ENCODE measurements at places on chromosomes 2 and 18. TPM values are rescaled to one million over a fixed set of nuclear protein-coding genes. Genes with fewer than 3 reads are reported as not detected.

The NDUFAF7 gene
- total RNA-seq, result 26.0 TPM

The PTPRN gene
- total RNA-seq, result not detected

The PJVK gene
- 9.2 TPM for total RNA-seq

The BOLL gene
- not detected for total RNA-seq

The C2orf72 gene
- not detected for total RNA-seq

The OSBPL1A gene
- 0.65 TPM for total RNA-seq

- no peak for DNase-seq
Observed at GRCh38 chr18:70428439-70428838, 139.6 kb downstream of the SOCS6 start.

DNA sequence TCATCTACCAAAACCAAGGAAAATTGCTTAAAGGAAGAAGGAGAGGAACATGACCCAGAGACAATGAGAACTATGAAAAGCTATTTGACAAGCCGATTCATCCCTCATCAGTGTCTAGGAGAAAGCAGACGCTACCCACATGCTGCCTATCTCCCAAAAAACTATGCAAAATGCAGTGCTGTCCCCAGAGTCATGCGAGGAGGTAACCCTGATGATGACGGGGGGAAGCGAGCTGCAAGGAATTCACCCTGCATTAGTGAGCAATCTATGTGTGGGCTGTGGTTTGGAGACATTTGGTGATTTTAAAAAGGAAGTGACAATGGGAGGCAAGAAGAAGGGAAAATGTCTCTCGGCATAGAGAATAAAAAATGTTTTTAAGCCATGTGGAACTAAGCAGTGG, 472.7 kb downstream of the CMPK2 start:
- no peak for DNase-seq

DNA sequence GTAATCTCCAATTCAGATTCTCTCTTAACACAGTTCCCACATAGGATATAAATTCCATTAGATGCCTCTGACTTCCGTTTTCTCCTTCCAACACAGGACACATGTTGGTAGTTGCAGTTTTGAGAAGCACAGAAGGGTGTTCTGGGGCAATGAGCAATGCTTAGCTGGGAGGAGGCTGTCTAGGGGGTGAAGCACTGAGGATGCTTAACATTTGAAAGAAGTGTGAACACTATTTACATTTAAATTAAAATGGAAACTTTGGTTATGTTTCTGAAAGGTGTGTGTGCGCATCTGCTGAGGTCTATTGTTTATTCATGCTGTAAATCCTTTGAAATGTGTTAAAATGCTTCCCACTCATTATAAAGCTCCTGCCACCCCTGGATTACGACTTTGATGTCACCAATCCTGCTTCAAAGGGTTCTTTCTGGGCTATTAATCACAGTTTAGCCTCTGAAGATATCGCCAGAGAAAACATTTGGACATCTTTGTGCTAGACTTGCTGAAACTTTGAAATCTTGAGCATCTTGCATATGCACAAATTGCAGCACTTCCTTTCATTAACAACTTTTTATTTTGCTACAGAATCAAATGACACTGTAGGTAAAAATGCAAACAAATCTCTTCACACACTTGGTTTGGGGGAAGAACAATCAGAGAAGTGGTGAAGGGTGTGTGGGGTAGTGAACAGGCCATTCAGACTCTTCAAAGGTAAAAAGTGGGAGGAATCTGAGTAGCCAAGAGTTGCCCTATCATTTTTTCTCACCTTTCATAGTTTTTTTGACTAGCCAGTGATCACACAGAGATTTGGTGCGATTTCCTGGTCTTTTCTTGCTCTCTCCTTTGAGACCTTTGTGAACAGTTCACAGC, 258.4 kb downstream of the MYO3B start:
- DNase-seq, result no peak

DNA sequence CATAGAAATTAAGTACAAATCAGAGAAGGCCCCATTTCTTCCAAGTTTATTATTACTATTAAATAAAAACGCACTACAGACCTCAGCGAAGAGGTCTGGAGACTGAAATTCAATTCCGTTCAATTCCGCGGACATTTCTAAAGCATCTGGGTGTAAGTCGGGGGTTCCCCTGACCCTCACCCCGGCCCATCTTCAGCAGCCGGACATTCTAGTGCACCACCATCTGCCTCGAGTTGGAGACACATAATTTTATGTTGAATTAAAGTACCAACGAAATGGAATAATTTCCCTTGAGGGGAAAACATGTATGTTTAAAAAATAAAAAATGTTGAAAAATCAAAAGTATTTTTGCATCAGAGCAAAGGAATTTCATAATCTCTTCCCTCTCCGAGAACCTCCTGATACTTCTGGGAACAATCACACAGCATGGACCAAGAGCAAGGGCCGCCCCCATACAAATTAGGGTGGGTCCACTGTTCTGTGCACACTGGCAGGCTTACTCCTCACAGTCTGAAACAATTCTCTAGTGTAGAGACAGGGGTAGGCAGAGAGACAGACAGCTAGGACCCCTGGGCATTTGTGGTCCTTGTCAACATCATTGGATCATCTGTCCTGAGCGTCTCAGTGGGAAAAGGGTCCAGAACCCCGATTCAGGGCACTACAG, 29.3 kb downstream of the MBP start:
- no peak for DNase-seq

DNA sequence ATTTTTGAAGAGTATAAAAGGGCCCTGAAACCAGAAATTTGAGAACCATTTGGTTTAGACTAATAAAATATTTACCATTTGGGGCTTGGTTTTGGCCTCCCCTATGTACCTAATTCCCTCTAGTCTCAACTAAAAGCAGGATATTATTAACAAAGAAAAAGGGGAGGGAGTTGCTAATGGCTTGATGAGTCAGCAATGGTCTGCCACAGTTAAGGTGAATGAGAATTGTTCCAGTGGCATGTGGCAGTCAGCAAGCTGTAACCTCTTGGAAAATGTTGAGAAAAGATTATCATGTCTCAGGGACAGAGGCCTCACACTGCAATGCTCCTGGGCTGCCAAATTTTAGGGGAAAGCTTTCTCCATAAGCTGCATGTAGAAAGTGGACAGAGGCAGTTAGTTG, 20.1 kb upstream of the SLC39A10 start:
- DNase-seq, result no peak

DNA sequence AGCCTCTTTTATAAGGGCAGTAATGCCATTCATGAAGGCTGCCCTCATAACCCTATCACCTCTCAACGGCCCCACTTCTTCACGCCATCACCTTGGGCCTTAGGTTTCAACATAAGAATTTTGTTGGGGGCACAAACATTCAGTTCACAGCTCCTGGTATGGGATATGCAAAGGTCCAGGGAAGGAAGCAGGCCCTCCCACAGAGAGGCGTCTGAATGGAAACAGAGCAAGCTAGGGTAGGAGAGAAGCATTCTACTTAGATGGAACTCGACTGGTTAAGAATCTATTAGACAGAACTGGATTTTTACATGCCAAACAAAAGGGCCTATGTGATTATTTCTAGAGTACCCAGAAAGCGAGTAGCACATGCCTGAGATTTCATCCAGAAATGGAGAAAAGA, 42.8 kb downstream of the PROKR1 start:
- no peak for DNase-seq

DNA sequence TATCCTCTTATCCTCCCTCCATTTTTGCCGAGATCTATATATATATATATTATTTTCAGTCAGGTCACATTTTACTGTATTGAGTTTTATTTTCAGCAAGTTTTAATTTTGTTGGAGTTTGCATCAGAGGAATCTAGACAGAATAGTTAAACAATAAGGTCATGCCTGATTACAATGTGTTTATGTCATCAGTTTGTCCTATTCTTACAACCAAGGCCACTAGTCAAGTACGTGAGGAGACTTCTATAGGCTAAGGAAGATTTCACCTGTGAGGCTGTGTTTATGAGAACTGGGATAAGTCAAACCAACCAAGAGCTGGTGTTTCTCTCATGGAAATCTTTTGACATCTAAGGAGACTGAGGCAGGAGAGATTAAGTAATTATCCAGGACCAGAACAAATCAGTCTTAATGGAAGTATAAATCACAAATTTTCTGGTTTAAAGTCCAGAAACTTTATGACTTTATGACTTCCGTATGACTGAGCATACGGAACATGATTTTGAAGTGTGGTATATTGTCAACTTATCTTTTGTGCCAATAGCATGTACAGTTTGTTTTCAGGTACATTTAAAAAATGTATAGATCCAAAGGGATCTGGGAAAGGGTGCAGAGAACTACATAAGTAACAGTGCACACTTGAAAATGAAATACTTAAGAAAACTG, 100.0 kb upstream of the DTNA start:
- DNase-seq, result no peak

- DNase-seq, result peak; percentile 40
Observed at GRCh38 chr2:196066291-196067087, 2.1 kb downstream of the DNAH7 start.

DNA sequence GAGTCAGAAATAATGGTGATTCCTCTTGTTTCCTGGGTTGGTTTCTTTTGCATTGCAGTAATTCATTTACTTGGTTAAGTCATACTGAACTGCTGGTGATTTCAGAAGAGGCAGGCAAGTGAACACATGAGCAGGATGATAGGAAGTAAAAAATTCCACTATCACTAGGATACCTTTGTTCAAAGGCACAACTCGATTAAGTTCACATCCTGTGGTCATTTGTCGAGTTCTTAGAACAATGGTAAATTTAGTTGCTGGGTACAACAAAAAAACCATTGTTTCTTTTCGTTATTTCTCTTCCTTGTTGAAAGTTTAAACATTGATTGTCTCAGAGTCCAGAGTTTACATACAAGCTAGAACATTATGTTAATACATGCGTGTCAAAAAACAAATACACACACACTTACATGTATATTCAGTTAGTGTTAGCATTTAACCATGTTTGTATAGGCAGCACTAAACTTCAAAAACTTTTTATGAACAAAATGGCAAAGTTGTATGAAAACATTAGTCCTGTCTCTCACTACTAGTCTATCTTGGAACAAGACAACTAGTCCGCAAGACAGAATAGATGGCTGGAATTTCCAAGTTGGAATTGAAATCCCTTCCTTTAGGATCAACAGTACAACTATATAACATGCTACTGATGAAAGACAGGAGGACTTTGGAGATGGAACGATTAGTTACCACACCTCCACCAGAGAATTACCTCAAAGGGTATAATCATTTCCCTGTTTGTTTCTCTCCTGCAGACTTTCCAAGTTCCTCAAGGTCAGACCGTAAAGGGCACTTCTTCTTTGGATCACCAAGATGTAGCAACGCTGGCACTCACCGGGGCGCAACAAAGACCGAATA, 26.2 kb downstream of the STK39 start:
- DNase-seq, result no peak

DNA sequence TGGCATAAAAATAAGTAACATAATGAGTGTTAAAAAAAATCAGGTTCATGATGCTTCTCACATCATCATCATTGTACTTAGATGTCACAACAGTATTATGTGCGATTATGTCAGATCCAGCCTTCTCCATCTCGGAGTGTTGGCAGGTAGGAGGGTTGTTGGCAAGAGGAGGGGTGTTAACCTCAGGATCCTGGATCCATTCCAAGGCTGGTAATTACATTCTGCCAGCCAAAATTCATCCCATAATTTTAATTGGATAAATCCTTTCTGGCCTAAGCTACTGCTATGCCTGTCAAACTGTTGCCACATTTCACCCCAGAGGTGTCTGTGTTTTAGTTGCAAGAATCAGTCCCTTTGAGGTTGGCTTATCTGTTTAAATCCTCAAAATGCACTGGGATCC, 891 bp upstream of the FTCDNL1 start:
- no peak for DNase-seq

DNA sequence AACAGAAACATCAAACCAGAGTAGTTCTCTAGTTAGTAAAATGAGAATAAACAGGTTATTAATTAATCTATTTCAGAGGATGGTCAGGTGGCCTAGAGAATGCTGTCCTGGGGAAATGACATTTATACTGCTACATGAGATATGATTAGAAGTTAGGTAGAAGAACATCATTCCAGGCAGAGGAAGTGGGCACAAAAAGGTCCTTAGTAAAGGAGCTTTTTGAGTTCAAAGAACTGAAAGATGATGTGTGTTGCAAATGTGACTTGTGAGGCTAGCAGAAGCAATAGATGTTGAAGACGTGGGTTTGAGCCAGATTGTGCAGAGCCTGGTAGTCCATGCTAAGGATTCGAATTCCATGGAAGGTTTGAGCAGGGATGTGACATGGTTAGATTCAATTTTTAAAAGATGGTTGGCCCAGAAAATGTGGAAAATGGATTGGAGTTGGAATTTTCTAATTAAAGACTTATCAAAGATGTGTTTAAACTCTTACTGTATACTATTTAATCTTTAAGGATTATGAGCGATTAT, 34.2 kb downstream of the RAB10 start:
- DNase-seq, result peak; percentile 16

- no peak for DNase-seq
Observed at GRCh38 chr2:223046470-223047040, 5.4 kb upstream of the KCNE4 start.

GRCh38 chr2:54975598-54976492, 74.4 kb downstream of the RTN4 start:
- DNase-seq, result no peak

DNA sequence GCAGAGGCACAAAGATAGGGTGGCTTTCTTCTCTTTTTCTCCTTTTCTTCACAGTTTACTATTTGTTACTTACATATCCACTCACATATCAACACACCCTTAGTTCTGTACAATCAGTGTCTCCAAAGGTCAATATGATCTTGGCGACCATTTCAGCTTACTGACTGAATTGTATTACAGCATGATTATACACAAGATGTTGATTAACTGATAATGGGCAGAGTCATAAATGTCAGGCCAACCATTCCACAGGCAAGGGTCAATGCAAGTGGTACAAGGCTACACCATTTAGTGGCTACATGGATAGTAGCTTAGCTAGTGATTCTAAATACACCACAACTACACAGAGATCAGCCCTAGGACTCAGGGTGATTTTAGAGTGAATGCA, 20.4 kb upstream of the SP3 start:
- DNase-seq, result no peak

DNA sequence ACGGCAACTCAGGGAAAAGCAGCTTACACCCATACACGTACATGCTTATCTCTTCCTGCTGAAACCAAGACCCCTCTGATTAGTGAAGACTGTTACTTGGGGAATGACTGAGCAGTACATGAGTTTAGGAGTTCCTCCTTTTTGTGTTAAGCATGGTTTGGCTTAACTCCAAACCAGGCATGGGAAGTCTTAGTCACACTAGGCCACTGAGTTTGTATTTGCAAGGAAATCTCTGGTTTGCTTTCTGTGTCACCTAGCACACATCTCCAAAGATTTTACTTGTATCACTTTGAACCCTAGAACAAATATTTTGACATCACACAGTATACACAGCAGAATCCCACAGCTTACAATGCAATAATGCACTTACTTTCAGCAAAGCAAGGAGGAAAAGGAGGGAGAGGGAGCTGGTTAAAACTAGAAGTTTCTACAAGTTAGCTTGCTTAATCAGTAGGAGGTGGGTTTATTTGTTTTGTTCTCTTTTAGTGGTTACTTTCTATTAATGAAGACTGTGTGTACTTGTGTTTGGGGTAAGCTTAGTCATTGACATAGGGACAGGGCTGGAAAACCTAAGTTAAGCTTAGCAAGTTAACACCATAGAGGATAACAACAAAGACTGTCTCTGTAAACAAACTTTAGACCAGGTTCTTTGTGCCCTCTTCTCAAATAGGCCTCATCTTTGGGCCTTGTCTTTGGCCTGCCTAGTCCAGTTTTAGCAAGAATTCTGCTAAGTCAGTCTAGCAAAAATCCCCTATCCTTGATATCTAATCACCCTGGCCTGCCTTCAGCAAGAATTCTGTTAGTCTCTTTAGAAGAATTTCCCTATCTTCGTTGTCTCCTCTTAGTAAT, 219.4 kb downstream of the MREG start:
- no peak for DNase-seq

GRCh38 chr2:239378021-239378917, 22.6 kb downstream of the HDAC4 start:
- DNase-seq, result no peak

GRCh38 chr18:45007531-45007930, 326.8 kb downstream of the SETBP1 start:
- DNase-seq, result no peak

Data from OCI-LY7 (cell line).